H1 (cell line): ENCODE measurements at places on chromosomes 2 and 18. TPM values are rescaled to one million over a fixed set of nuclear protein-coding genes. Genes with fewer than 3 reads are reported as not detected.

Gene RDH14
- total RNA-seq: 19.5 and 23.6 TPM in 2 replicates

DNA sequence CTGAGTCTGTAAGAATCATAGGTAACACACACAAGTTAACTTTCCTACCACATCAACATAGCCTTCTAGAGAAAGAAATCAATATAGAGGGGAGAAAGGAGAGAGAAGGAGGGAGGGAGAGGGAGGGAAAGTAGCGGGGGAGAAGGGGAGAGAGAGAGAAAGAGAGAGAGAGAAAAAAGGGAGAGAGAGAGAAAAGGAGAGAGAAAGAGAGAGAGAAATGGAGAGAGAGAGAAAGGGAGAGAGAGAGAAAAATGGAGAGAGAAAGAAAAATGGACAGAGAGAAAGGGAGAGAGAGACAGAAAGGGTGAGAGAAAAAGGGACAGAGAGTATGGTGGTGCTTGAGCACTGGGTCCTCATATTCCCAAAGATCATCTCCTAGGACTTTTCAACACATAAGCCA, 591.7 kb downstream of the ZEB2 start:
- H3K27ac ChIP-seq: no peak overlapping the region
- DNase-seq: no peak
- H3K4me1 ChIP-seq: no peaks in the 10 kb centered on the region
- H3K36me3 ChIP-seq: no peaks in the 10 kb centered on the region
- no peaks in the 10 kb centered on the region for H3K27me3 ChIP-seq
- H3K4me3 ChIP-seq: no peak overlapping the region

- DNase-seq: no peak
- no peak overlapping the region for H3K27ac ChIP-seq
- peaks cover 3% of the 10 kb centered on the region; the same call in 1 of the 2 replicates for H3K36me3 ChIP-seq
- no peaks in the 10 kb centered on the region for H3K27me3 ChIP-seq
These were observed 3.8 kb downstream of the RBFA start for GRCh38 chr18:80037869-80038630.

GRCh38 chr2:239621611-239622010, 220.8 kb upstream of the HDAC4 start:
- no peaks in the 10 kb centered on the region for H3K27me3 ChIP-seq
- H3K4me3 ChIP-seq: no peak overlapping the region
- H3K36me3 ChIP-seq: no peaks in the 10 kb centered on the region
- H3K27ac ChIP-seq: no peak overlapping the region
- DNase-seq: no peak

DNA sequence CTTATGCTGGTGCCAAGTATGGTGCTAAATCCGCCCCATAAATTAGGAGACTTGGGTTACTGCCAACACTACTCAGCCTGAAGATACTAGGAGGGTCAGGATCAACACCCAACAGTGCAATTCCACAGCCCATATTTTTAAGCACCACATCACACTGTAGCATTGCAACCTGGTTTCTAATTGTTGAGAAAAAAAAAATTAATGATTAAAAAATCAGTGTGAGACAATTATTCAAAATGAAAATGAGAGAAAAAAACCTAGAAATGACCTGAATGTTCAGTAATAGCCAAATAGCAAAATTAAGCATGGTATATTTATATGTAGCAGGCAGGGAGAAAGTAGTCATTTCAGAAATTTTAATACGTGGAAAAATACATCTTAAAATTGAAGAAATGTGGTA, 29.2 kb upstream of the HNRNPLL start:
- H3K4me3 ChIP-seq: no peak overlapping the region
- no peaks in the 10 kb centered on the region for H3K4me1 ChIP-seq
- no peak overlapping the region for H3K27ac ChIP-seq
- H3K27me3 ChIP-seq: no peaks in the 10 kb centered on the region
- H3K36me3 ChIP-seq: no peaks in the 10 kb centered on the region

DNA sequence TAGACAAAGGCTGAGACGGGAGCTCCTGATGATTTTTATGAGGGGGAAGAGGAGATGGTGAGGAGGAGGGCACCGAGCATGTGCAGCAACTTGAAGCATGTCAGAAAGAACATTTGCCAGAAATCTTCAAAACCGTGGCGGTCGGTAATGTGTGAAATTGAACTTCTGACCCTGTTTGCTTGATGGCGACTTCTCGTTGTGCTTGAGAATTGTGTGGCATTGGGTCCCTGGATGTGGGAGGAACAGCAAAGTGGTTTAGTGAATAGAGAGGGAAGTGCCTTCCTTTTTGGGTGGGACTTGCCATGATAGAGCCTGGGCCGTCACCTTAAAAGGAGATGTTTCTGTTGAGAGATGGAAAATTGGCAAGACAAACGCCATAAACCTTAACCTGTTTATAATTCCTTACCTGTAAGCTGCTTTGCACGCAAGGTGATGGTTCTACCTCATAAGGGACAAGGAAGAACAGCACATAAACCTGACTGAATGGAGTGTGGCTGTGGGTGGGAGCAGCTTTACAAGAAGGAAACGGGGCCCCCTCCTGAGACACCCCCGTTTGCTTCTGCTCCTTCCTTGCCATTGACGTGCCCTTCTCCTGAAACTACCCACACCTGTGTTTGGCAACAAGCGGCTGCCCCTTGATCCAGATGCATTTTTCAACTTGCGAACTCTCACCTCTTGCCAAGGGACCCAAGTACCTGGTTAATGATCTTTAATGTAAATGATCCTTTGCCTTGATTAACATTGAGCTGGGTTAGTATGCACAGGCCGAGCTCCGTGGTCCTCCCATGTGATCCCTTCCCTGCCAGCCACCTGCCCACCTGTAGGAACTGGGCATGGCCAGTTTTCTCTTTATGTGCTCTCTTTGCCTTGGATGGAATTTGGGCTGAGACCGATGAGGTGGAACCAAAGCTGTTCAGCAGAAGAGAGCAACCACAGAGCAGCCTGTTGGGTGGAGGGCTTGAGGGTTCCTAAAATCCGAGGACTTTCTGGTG, 153.2 kb downstream of the NEDD4L start:
- DNase-seq: no peak
- peak overlapping the region; percentile 9; the same call in 1 of the 2 replicates for H3K4me3 ChIP-seq
- H3K27me3 ChIP-seq: no peaks in the 10 kb centered on the region
- H3K4me1 ChIP-seq: peaks cover 28% of the 10 kb centered on the region

DNA sequence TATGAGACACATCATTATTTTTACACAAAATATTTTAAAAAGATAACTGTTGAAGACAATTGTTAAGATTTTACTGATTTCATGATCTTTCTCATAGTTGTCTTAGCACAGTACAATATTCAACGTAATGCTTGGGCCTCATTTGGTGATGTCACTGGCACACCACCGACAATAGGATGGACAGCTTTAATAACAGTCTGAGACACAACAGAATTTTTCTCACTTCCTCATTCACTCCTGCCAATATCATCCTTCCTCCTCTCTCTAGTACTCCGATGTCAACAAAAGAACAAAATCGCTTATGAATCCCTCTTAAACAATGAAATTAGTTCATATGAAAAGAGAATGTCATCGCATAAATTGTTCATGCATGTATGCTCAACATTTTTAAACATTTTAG, 461.9 kb upstream of the CDH7 start:
- no peak overlapping the region for H3K27ac ChIP-seq
- no peaks in the 10 kb centered on the region for H3K27me3 ChIP-seq
- H3K36me3 ChIP-seq: no peaks in the 10 kb centered on the region
- no peak overlapping the region for H3K4me3 ChIP-seq
- DNase-seq: no peak

GRCh38 chr2:99035920-99036319, 99.9 kb upstream of the CRACDL start:
- H3K36me3 ChIP-seq: no peaks in the 10 kb centered on the region; the same call in 1 of the 2 replicates
- H3K27ac ChIP-seq: no peak overlapping the region
- no peaks in the 10 kb centered on the region for H3K27me3 ChIP-seq
- DNase-seq: no peak
- H3K4me3 ChIP-seq: no peak overlapping the region

GRCh38 chr2:158509928-158510797, 53.4 kb downstream of the PKP4 start:
- peaks cover 3% of the 10 kb centered on the region for H3K4me1 ChIP-seq
- DNase-seq: no peak
- no peak overlapping the region for H3K27ac ChIP-seq
- H3K4me3 ChIP-seq: no peak overlapping the region
- H3K27me3 ChIP-seq: no peaks in the 10 kb centered on the region

GRCh38 chr2:217920879-217921603, 81.8 kb downstream of the TNS1 start:
- no peak for DNase-seq

GRCh38 chr2:26816893-26817292, 31.0 kb downstream of the CENPA start:
- DNase-seq: no peak
- H3K27ac ChIP-seq: no peak overlapping the region
- H3K27me3 ChIP-seq: no peaks in the 10 kb centered on the region
- no peaks in the 10 kb centered on the region for H3K36me3 ChIP-seq
- H3K4me1 ChIP-seq: no peaks in the 10 kb centered on the region; the same call in 1 of the 2 replicates
